Pulmonary artery endothelial cell (primary cell): ENCODE measurements at places on chromosomes 13 and 19. TPM values are rescaled to one million over a fixed set of nuclear protein-coding genes. Genes with fewer than 3 reads are reported as not detected.

Gene ZNF417
- 9.6 and 16.7 TPM in 2 replicates for total RNA-seq

Gene NKG7
- total RNA-seq, result not detected in 2 replicates

Gene SIGLEC8
- total RNA-seq, result not detected in 2 replicates

Gene ZNF121
- total RNA-seq, result 35.5 and 47.3 TPM in 2 replicates

Gene ERVK3-1
- 13.2 and 19.3 TPM in 2 replicates for total RNA-seq

Gene CEACAM4
- not detected in 2 replicates for total RNA-seq

Gene IRS2
- total RNA-seq, result 0.46 and 1.0 TPM in 2 replicates

DNA sequence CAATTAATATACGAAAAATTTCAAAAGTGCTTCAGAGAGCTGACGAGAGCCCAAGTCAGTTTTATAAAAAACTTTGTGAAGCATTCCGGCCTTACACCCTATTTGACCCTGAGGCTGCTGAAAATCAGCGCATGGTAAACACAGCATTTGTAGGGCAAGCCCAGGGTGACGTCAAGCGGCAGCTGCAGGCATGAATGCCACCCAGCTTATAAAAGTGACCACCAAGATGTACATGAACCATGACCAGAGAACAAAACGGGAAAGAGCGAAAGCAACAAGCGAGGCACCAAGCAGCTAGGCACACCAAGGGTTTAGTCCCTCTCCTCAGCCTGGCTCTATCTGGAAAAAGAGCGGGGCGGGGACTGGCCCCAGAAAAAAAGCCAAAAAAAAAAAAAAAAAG is 6.0 kb downstream of the SIGLEC11 start:
- DNase-seq, result no peak

GRCh38 chr13:105050686-105051085 is 1484.8 kb downstream of the EFNB2 start:
- no peak for DNase-seq

- DNase-seq, result peak; percentile 22
Measured at GRCh38 chr13:36888645-36889044, 31.4 kb downstream of the SMAD9 start.

DNA sequence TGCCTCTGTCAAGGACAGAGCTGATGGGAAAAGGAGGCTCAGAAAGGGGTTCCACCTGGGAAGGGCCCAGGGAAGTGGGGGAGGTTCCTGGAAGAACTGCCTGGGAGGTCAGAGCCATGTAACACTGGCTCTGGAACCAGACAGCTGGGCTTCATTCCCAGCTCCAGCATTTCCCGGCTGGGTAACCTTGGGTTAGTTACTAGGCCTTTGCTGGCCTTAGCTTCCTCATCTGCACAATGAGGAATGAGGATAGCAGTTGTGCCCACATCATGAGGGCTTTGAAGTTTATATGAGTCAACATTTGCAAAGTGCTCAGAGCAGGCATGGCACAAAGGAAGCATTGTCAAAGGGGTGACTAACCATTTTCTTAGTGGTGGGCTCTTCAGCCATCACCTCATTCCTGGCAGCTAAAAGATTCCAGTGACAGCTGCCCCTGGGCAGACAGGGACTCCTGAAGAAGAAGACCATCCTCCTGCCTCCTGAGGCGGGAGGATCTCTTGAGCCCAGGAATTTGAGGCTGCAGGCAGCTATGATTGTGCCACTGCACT is 1.7 kb upstream of the DNAJB1 start:
- peak; percentile 66 for DNase-seq

DNA sequence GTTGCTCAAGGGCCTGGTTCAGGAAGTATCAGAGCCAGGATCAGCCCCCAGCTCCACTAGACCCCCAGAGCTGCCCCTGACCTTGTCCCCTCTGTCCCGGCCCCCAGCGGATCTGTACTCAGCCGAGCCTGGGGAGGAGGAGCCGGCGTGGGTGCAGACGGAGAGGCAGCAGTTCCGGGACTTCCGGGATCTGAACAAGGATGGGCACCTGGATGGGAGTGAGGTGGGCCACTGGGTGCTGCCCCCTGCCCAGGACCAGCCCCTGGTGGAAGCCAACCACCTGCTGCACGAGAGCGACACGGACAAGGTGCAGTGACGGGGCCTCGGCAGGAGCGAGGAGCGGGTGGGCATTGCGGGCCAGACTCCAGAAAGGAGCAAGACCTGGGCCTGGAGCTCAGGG is 14.6 kb downstream of the RCN3 start:
- no peak for DNase-seq

DNA sequence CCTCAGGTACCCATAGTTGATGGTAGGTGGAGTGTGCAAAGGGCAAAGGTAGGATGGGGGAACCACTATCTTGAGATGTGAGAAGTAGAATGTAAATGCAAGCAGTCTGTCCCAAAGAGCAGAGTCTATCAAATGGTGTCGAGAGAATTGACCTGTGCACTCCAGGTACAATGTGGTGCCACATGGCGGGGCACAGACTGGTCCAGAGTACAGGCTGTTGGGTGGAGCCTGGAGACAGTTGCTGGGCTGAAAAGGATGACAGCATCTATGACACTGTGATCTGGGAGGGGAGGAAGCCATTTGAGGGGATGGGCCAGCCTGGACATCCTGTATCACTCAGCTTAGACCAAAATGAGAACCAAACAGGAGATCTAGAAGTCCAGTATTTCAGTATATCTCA is 180.6 kb downstream of the ABCC4 start:
- DNase-seq, result no peak

GRCh38 chr13:57925250-57925649 is 293.7 kb downstream of the PCDH17 start:
- DNase-seq, result no peak

- no peak for DNase-seq
Measured at GRCh38 chr19:41525989-41526388, 50.0 kb upstream of the CEACAM21 start.

DNA sequence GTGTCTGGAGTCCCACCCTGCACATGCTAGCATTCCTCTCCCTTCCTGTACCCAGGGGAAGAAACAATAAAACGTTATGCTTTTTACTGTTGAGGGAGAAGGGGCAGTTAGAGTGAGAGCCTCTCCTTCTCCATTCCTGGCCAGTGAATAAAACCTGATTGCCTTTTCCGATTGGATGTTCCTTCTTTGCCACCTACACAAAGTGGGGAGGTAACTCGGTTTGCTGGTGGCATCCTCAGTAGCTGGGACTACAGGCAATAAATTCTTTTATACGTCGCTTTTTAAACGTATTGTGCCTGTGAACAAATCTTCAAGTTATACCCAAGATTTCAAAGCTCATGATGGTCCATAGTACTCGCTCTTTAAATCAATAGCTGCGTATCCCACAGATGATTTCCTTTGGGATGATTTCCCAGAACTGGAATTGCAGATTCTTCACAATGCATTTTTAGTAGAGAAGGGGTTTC is 660 bp upstream of the MVB12A start:
- no peak for DNase-seq

- no peak for DNase-seq
Measured at GRCh38 chr19:2170219-2170618, 6.5 kb downstream of the DOT1L start.

DNA sequence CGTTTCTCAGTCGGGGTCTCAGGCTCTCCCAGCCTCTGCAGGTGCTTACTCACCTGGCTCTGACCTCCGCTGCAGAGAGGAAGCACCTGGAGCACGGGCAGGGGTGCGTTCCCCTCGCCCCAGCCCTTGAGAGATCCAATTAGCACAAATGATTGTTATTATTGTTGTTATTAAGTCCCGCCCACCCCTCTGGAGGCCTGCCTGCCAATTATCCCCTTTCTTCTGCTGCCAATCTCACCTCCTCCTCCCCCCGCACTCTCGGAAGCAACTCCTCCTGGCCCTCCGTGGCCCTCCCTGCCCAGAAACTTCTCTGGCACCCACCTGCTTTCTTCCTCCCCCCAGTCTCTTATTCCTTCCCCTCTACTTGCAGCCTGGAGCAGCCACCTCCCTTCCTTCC is 8.8 kb downstream of the ZNF787 start:
- DNase-seq, result no peak

DNA sequence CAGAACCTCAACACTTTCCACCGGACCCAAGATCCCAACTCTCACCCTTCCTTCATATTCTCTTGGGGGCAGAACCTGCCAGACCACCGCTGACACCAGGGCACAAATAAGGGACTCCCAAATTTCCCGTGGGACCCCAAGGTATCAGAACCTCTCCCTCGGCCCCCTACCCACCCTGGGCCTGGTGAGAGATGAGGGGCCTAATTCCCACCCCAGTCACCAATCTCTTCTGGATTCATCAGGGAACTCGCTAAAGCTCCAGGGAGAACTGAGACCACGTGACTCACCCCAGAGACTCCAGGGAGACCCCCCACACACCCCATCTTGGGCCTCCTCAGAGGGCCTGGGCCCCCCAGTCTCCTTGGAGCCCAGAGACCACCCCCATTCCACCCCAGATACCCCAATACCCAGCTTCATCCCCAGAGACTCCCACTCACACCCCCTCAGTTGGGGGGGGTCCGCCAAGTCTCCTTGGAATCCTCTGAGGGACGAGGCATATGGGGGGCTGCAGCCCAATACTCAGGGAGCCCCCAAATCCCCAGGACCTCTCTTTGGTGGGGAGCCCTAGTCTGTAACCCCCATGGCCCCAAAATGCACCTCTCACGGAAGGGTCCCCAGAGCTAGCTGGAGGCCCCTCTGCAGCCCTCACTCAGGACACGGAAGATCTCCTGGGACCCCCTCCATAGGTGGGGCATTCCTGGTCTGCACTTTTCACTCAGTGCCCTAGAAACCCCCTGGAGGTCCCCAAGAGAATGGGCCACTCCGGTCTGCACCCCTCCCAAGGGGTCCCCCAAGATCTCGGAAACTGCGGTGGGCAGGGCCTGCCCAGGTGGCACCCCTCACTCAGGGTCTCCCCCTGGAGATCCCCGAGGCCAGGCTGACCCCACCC is 1.6 kb downstream of the LMNB2 start:
- DNase-seq, result no peak

DNA sequence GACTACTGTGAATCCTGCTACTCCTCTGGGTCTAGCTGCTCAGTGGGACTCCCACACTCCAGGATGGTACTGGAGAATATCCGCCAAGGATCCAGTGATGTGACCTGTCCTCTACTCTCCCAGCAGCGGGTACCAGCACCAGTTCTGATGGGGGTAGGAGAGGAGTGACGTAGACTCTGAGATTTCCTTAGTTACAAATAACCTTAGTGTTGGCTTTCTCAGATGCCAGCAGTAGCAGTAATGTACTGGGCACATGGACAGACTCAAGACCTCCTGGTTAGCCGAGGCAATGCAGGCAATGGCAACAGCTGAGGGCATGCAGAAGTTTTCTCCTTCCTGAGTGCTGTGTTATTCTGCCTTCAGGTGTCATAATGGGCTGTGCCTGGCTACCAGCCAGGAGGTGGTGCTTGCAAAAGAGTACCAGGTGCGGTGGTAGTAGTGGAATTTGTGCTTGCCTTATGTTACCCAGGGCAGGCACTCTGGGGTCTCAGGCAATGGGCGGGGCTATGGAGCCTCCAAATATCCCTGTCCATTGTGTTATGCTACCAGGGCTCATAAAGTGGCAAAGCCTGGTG is 105.3 kb upstream of the KLF5 start:
- DNase-seq, result no peak

- DNase-seq, result no peak
Measured at GRCh38 chr19:12974301-12975220, 5.2 kb downstream of the DAND5 start.

DNA sequence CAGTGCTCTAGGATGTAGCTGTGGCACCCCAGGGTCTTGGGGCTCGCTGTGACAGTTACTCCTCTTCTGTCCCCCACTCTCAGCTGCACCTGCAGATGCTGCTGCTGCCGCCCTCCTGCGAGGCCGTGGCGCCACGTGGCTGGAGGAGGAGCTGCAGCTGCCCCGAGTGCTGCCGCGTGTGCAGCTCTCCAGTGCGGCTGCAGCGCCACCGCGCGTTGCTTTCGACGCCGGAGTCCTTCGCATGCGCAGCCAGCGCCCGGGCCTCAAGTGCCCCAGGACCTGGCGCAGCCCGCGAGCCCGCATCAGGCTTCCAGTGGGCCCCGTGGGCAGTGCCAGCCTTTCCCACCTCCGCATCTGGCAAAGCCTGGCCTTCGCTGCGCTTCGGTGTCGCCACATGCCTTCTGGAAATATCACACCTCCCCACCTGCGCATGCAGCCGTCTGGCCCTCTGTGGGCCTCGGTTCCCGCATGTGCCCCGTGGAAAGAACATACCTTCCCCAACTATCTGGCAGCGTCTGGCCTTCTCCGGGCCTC is 692 bp upstream of the ZNF580 start:
- no peak for DNase-seq

DNA sequence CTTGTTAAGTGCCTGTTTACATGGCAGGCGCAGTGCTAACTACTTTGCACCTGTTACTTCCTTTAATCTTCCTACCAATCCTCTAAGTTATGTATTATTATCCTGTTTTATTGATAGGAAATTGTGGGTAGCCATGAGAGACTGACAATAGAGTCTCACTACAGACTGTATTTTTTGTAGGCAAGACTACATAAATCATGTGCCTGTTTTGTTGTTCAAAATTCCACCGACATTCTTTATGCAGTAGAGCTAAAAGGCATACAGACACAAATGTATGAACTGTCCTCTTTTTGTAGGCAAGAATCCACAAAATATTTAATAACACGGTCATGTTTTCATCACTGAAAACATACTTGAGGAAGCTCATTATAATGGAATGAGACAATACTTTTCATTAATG is 205.5 kb downstream of the NALCN start:
- DNase-seq, result no peak

DNA sequence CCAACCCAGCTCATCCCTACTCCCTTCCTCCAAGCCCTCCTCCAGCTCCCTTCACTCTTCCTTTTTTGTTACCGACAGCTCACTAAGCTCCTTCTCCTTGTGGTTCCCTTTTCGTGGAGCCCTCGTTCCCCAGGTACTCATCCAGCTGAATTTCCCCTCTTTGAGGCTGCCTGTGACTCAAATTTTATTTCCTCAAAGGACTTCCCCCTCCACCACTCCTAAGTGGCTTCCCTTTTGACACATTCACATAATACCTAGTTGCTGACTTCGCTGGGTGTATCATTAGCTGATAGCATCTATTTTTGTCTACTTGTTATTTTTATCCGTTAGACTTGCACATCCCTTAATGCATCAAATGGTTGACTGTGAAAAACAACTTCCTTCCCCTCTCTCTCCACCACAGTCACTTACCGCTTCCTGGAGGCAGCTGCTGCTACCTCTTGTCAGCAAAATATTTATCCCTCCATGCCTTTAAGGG is 14.5 kb downstream of the FFAR2 start:
- DNase-seq, result no peak

DNA sequence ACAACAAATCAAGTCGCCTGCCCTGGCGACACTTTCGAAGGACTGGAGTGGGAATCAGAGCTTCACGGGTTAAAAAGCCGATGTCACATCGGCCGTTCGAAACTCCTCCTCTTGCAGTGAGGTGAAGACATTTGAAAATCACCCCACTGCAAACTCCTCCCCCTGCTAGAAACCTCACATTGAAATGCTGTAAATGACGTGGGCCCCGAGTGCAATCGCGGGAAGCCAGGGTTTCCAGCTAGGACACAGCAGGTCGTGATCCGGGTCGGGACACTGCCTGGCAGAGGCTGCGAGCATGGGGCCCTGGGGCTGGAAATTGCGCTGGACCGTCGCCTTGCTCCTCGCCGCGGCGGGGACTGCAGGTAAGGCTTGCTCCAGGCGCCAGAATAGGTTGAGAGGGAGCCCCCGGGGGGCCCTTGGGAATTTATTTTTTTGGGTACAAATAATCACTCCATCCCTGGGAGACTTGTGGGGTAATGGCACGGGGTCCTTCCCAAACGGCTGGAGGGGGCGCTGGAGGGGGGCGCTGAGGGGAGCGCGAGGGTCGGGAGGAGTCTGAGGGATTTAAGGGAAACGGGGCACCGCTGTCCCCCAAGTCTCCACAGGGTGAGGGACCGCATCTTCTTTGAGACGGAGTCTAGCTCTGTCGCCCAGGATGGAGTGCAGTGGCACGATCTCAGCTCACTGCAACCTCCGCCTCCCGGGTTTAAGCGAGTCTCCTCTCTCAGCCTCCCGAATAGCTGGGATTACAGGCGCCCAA is at the start of gene LDLR:
LDLR (plus strand) TSS at position 210 of the 760 bp plus-strand sequence; CDS start at position 296, 86 bp downstream.
- DNase-seq, result peak; percentile 71
